ENCODE measurements at places on chromosomes 7 and 10. TPM values are rescaled to one million over a fixed set of nuclear protein-coding genes. Genes with fewer than 3 reads are reported as not detected.

- DNase-seq: peak; percentile 78
Observed at GRCh38 chr7:4631380-4632179, 50.5 kb upstream of the FOXK1 start.

DNA sequence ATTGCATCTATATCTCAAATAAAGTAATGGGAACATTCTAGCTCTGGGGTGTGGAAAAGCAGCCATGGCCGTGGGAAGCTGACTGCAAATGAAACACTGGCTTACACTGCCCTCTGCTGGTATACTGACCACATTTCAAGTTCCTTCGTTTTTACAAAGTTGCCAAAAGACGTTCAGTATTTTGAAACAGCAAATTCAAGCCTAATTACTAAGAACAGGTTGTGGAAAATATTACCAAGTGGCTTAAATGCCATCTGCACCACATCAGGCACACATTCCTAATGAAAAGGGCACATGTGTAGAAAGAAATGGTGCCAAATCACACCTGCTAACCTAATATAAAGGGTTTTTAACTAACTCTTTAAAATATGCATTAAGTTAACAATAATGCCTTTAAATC is 83.9 kb downstream of the JAZF1 start:
- DNase-seq: no peak

DNA sequence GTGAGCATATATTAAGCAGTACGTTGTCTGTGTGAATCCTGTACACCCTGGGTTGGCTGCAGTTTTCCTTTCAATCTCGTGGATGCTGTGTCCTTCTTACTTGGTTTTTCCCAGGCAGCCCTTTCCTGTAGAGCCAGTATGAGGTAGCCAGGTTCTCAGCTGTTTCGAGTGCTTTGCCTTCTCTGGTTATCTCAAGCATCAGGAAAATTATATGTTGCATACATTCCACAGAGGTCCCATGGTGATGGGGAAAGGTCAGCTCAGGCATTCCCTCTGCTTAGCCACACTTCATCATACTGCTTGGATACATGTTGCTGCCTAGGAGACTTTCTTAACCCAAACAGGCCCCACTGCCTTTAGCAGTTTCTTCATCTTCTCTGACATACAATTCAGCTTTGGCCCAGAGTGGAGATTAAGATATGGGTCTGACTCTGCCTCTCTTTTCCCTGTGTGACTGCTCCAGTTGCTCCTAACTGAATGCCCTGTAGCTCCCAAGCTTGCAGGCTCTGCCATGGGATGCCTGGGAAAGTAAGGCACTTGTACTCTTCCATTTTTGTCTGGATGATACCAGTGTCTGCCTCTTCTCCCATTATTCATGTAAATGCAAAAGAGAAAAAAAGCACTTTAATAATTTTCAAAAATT is 11.3 kb downstream of the GNAI1 start:
- DNase-seq: no peak

DNA sequence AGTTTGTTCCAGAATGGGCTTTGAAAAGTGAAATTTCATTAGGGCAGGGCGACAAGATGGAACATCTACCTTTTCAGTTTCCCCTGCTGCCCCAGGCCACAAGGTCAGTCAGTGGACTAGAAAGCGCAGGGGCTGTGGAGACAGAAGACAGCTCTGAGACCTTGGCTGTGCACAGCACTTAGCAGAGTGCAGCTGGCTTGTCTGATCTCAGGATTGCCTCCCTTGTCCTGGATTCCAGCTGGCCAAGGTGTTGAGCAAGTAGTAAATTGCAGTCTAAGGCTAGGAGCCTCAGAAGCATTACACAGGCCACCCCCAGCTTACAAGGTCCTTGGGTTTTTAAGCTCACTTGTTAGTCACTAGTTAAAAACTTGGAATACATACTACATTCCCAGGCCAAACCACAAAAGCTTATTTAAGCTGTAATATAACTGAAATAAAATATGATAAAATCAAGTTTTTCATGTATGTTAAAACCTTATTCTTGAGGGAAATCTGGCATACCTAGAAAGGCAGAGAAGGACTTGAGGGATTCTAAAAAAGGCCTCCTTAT is 67.3 kb upstream of the NPY start:
- DNase-seq: no peak

GRCh38 chr10:101446947-101447346 is 93.0 kb downstream of the BTRC start:
- DNase-seq: no peak

GRCh38 chr10:97426776-97427570 is 982 bp downstream of the PGAM1 start:
- no peak for DNase-seq

GRCh38 chr7:124575176-124575575 is 190.4 kb downstream of the GPR37 start:
- DNase-seq: no peak

DNA sequence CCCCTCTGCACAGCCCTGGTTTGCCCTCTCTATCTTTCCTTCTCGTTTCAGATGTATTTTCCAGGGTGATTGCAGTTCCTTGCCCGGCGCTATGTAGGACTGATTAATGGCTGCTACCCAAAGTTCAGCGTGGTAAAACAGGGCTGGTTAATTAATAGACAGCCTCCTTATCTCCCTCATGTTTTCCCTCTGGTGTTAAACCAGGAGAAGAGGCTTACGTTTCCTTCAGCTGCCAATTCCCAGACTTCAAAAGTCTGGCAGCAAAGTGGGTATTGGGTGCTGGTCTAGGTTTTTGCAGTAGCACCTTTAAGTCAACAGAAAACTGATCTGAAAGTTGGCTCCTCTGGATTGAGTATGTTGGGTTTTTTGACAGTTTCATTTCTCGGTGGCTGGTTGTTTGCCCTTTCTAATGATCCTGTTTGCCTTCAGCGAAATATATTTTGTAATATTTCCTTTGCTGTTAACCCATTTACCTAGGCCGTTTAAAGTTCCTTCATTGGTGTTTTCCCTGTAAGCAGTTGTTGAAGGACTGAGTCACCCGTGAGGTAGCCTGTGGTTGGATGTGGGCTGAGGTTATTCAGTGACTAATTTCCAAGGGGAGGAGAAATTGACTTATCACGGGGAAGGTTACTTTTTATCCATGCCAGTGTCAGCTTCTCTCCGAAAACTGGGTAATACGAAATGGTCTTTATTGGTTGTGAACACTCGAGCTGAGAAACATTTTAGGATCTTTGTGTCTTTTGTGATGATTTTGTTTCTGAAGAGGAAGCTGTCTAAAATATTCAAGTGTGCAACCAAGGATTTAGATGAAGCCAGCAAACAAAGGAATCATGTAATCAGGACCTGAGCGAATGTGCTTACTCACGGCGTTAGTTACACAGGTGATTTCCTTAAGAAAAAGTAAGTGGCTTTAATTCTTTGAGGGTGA is 257.2 kb downstream of the KIAA1217 start:
- no peak for DNase-seq

DNA sequence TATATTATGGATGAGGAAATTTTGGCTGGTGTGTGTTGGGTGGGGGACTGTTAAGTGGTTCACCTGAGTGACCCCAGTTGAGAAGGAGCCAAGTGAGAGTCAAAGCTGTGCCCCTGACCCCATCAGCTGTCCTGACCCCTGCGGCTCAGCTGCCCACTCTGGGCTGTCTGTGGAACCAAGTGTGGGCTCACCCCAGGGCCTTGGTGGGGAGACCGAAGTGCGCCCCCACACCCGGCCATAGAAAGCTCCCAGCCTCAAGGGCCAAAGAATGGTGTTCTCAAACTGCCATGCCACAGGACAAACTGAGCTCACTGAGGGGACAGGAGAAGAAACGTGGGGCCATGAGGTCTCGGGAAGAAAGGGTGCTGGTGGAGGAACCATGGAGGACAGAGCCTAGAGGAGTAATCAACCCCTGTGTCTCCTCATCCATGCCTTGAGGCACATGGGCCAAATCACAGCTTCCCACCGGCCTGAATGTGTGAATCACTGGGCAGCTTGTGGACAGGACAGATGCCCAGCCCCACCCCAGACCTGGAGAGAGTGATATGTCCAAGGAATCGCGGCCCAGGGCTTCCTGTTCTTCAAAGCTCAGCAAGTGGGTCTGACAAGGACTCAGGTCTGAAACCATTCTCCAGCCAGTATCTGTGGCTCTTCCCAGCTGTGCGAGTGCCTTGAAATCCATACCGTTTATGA is 86.2 kb upstream of the CACUL1 start:
- DNase-seq: no peak

- DNase-seq: no peak
Observed at GRCh38 chr10:90856964-90857634, 740 bp downstream of the HTR7 start.

GRCh38 chr7:13286916-13287315 is 599.5 kb downstream of the ARL4A start:
- DNase-seq: no peak

DNA sequence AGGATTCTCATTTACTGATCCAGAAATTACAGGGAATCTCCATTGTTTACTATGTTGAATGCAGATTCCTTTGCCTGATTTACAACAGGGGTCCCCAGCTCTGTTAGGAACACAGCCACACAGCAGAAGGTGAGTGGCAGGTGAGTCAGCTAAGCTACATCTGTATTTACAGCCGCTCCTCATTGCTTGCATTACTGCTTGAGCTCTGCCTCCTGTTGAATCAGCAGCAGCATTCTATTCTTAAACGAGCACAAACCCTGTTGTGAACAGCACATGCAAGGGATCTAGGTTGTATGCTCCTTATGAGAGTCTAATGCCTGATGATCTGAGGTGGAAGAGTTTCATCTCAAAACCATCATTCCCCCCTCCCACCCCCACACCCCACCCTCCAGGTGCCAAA is 23.3 kb upstream of the CELF2 start:
- no peak for DNase-seq

DNA sequence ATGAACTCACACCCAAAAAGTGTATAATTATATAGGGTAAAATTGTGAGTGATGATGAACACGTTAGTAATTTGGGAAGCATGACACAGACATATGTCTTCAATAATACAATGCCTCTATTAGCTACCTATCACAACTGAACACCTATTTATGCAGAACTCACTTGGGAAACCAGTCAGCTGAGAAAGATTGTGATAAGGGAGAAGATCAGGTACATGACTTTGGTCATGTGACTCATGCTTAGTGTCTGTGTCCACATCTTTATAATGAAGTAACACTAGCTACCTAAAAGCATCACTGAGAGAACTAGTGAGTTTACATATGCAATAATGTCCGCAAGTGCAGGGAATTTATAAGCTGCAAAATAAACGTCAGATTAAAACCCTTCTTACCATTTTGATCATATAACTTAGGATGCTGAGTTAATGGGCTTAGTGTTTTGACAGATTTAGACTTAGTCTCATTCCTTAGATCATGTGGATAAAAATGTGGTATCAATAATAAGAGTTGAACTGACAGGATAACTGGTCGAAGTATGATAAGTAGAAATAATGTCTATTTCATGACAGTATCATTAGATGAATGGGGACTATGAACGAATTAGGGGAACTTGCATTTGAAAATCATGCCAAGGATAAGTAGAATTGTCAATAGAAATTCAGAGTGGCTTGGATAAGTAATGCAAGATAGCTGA is 11.6 kb downstream of the VWDE start:
- DNase-seq: no peak

DNA sequence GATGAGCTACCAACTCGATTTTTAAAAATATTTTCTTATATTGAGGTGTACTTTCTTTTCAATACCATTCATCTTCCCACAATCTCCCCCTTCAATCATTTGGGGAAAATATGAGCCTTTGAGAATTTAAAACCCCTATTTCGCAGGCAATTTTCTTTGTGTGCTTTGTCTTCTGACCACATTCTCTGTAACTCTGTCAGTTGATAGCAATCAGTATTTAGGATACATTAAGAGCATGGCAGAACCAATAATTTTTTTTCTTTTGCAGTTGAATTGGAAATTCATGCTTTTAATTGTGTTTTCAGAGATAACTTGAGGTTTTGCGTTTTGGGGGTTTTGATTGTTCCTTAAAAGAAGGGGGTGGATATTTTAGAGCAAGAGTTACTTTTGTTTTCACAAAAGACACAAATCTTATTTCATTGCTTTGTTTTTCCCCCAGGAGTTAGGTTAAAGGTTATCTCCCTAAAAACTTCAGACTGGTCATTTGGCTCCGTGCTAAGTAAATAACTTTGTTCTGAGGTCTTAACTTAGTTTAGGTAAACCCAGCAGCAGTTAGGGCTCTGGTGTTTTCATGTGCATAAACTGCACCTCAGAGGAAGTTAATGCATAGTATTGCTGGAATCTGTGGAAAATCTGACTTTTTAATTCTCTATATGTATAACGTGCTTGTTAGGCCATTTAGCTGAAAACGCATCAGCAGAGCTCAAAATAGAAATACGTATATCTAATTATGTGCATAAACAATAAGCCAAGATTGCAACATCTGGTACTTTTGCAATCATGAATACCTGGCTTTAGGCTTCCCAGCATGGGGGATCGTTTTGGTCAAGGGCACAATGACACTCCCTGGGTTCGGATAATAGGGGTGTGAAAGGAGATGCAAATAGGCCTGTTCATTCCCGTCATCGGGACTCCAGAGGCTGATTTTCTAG is 676.4 kb upstream of the ANKRD30A start:
- DNase-seq: no peak

DNA sequence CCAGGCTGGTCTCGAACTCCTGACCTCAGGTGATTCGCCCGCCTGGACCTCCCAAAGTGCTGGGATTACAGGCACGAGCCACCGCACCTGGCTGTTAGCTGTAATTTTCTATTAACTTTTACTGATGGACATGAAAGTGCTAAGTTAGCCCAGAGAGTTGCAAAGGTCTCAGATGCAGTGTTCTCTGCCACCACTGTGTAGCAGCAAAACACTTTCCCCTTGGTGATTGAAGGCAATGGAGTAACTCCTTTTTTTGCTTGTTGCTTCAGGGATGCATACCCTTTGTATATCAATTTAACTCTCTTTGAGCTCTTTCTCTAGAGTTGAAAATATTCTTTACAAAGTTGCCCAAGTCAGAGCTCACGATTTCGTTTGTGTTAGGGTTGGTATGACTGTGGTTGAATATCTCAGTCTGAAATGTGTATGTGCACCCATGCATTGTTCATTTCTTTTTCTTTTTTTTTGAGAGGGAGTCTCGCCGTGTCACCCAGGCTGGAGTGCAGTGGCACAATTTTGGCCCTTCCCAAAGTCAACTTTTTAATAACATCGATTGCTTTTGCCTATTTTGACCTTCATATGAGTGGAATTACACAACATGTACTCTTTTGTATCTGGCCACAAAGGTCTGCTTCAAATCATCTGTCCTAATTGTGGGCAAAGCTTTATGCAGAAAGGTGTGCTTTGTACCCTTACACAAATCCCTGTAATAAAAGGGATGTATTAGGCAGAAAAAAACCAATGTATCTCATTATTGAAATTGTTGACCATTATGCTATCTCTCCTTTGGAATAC is 52.6 kb downstream of the GTF2I start:
- no peak for DNase-seq

DNA sequence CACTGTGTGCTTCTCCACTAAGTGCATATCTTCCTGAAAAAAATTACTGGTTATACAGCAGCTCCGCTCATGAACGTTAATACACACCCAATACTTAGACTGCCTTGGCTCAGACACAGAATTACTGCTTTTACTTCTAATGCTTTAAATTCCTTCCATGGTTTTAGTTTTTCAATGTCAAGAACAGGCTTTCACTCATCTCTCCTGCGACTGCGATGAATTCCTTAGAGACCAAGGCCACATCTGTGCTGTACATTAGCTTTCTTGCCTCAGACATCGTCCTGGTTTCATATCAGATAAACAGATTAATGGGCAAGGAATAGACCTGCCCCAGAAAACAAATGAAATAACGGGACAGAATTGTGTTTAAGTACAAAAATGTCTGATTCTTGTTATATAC is 120.2 kb downstream of the CYP26A1 start:
- DNase-seq: no peak

The OPALIN gene
- not detected for total RNA-seq

The ZNF467 gene
- 2.1 TPM for total RNA-seq

The MMP21 gene
- 0.69 TPM for total RNA-seq

The KLHL7 gene
- total RNA-seq: 38.5 TPM

The EPHB6 gene
- 10.8 TPM for total RNA-seq

The BAMBI gene
- 33.7 TPM for total RNA-seq

The NOC3L gene
- total RNA-seq: 43.2 TPM

The CDHR1 gene
- total RNA-seq: 0.32 TPM

Data from urinary bladder (tissue), 4 donors.